Frontal cortex (tissue), 4 donors: ENCODE measurements at places on chromosomes 7 and 10.
A peak's percentile ranks its signal among the peaks of the same experiment; 100 is the strongest.

GRCh38 chr7:95828824-95829790, 56.8 kb downstream of the DYNC1I1 start:
- DNase-seq, result no peak

DNA sequence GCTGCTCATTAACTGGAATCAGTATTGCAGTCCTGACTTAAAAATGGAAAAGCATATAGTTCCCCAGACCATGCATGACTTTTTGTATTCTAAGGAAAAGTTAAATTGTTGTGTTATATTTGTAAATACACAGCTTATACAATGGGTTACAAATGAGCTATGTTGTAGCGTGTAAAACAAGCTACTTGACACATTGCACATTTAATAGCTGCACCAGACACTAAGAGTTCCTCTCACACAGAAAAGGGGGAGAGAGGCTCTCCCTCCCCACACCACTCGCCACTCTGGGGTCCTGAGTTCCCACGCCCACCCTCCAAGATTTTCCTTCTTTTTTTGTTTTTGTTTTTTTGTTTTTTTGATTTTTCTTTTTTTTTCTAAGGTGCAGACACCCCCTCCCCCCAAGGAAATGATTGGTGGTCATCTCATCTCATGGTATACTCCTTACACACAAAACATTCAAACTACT, 6.3 kb downstream of the KLF6 start:
- no peak for DNase-seq

DNA sequence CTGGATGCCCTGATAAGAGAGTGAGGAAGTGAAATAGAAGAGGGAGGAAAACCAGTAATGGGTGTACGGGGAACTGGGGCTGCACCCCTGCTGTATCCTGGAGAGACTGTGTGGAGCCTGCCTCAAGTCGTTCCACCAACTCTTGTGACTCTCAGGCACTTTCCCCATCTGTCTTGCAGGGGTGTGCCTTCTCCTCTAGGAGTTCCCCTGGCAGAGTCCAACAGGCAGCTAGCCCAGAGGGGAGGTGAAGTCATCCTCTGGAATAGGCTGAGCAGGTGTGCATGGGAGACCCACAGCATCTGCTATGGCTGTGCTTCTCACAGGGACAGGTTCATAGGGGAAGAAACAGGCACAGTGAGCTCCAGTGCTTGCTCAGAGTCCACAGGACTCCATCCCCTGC, 46.8 kb downstream of the WIPF3 start:
- no peak for DNase-seq

GRCh38 chr7:77606562-77606961, 69.5 kb downstream of the PTPN12 start:
- no peak for DNase-seq

DNA sequence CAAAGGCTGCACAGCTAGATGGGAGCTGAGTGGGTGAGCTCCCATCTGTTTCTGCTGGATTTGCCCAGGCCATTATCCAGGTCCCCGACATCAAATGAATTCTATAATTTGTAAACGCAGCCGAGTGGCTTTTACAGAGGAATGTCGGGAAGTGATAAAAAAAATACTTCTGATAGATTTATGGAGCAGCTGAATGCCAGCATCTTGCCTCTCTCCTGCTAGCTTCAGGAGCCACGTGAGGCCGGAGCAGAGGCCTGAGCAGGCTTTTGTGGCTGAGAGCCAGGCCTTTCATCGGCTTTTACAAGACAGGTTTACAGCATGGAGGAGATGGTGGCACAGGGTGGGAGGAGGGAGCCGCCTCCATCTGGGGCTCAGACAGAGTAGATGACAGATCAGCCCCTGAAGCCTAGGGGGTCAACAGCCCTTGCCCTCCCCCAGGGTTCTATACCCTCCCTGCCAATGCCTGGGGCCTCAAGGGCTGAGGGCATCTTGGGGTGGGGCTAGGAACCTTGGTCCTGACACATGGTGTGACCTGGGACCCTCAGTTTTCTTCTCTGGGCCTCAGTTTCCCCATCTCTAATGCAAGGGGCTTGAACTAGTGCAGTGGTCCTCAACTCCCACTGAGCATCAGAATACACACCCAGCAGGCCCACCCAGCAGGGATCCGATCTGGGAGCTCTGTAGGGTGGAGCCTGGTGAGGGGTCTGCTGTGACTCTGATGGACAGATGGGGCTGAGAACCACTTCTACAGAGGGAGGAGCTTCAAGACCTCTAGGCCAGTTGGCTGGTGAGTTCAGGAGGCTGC, 44.2 kb upstream of the PCBD1 start:
- no peak for DNase-seq

- DNase-seq, result no peak
These were observed 715.5 kb upstream of the GALNT17 start for GRCh38 chr7:70416347-70416985.

GRCh38 chr7:46059308-46060020, 138.4 kb upstream of the IGFBP3 start:
- no peak for DNase-seq

GRCh38 chr10:23610626-23611307, 171.9 kb downstream of the OTUD1 start:
- no peak for DNase-seq

DNA sequence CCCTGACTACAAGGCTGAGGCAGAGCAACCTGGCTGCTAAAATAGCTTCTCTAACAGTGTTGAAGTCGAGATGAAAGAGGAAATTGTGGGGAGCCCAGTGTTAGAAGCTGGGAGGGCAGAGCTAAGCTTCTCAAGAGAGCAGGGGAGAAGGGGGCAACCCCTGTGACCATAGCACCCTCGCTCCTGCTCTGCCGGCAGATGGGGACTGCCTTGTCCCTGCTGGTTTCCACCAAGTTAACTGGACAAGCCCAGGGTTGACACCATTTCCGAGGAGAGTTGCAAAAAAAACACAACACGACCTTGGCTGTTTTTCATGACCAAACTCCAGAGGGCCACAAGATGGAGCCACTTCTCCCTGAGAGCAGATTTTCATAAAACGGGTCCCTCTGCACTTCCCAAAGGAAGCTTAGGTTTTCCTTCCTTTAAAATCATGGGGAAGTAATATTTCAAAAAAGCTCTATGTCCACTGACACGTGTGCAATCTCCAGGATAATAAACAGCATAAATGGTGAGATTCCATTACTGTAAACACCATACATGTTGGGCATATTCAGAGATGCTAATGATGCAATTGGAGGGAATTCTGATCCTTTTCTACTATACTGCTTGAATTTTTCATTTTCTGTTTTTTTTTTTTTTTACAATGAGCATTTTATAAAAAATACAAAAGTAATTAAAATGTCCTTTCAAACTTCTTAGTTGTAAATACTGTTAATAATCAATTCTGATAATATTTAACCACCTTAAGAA, 140.4 kb downstream of the PIP4K2A start:
- DNase-seq, result no peak

DNA sequence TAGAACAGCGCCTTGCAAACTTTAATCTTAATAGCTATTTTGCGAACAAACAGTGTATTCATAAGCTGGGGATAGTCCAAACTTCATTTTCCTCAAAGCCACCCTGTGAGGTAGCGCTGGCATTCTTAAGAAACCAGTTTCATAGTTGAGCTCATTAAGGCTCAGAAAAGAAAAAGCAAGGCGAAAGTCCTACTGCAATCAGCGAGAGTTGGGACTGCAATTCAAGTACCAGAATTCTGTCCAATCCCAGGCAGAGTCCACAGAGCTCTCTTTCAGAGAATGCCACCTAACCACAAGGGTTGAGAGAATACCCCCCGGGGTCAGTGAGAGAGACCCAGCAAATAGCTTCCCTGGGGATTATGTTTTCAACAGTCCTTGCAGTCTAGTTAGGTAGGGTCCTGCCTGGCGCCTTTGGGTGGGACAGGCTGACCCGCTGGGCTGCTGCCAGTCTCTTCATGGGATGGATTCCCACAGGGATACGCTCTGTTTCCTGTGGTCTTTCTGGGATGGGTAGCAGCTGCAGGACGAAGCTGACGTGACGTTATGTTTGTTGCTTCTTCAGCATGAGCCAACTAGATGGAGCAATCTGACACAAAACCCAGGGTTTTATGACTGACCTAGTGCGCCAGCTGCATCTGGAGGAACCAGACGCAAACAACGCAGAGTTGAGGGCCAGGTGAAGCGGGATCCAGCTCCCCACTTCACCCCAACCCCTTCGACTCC, 16.0 kb downstream of the BMPER start:
- peak; percentile 23 for DNase-seq

DNA sequence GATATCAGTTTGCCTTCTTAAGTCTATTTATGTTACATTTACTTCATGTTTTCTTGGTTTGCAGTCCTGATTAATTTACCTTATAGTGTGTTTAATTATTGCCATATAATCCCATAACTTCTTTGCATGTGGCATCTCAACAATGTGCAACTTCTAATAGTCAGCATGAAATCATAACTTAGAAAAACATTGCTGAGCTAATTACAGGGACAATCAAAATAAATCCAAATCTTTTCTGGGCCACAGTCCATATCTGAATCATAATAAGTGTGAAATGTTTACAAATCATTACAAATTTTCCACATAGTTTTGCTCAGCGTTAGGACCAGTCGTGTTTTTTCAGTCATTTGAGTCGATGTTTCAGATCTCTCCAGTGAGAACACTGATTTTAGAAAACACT, 29.1 kb upstream of the CABCOCO1 start:
- no peak for DNase-seq

GRCh38 chr7:77697535-77697831, 1.2 kb downstream of the RSBN1L start:
- no peak for DNase-seq

DNA sequence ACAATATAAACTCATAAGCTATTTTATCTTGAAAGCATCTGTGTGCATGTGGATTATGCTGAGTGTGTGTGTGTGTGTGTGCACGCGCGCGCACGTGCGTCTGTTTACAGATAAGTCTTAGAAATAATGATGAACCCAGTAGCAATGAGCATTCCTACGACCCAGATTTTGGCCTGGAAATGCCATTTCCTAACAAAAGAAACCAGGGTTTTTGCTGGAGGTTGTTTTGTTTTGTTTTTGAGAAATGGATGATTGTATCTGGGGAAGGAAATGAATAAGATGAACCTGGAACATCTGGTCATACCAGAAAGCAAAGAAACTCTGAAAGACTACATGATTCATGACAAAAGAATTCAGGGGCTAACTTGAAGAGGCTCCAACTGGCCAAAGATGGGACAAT, 22.1 kb upstream of the LMOD2 start:
- no peak for DNase-seq

- no peak for DNase-seq
These were observed 77.2 kb downstream of the CXCL12 start for GRCh38 chr10:44307691-44308090.

GRCh38 chr10:92432596-92432995, 141.3 kb downstream of the IDE start:
- DNase-seq, result no peak

- DNase-seq, result no peak
These were observed 4.8 kb upstream of the CALHM1 start for GRCh38 chr10:103463499-103463898.

DNA sequence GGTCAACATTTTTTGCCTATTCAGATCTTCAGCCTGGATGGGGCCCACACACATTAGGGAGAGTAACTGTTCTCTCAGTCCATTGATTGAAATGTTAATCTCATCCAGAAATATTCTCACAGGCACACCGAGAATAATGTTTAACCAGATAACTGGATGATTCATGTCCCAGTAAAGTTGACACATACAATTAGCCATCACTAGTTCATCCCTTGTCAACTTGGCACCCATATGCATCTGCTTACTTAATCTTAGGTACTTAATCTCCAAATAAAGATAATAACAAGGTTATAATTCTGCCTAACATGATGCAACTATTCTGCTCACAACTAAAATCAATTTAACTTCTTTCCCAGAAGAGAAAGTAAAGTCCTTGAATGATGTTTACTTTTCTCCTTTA, 502.6 kb downstream of the ADRA2A start:
- no peak for DNase-seq

GRCh38 chr7:116285252-116285651, 74.9 kb downstream of the TES start:
- DNase-seq, result no peak

- no peak for DNase-seq
These were observed 7.8 kb upstream of the PDCD4 start for GRCh38 chr10:110863956-110864355.

GRCh38 chr10:29117781-29118180, 171.1 kb upstream of the LYZL1 start:
- no peak for DNase-seq
